ENCODE measurements at places on chromosomes 1 and 21. TPM values are rescaled to one million over a fixed set of nuclear protein-coding genes. Genes with fewer than 3 reads are reported as not detected.
A peak's percentile ranks its signal among the peaks of the same experiment; 100 is the strongest.

DNA sequence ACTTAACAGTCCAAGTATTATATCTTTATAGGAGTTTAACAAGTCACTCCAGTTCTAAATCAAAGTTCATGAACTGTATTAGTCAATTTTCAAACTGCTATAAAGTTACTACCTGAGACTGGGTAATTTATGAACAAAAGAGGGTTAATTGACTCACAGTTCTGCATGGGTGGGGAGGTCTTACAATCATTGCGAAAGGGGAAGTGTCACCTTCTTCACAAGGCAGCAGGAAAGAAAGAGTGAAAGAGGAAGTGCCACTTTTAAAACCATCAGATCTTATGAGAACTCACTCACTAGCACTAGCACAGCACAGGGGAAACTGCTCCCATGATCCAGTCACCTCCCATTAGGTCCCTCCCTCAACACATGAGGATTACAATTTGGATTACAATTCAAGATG, 70.0 kb downstream of the CLCA4 start:
- no peak for DNase-seq

DNA sequence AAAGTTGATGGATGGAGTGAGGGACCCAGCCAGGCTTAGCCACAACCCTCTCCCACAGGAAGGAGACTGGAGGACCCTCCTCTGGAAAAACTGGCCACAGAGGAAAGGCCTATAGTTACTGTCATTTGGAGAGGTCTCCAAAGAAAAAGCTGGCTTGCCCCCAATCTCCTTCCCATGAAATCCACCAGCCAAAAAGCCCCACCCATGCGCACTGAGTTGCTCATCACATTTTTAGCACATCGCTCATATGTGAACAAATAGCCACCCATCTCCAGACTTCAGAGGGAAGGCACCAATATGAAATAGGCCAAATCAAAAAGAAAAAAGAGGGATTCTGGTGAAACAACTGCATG, 36.9 kb upstream of the QSOX1 start:
- DNase-seq, result no peak

GRCh38 chr1:201530741-201531531, 8.0 kb upstream of the NAV1 start:
- DNase-seq, result no peak

GRCh38 chr1:111624382-111624781, 4.8 kb downstream of the RAP1A start:
- no peak for DNase-seq

DNA sequence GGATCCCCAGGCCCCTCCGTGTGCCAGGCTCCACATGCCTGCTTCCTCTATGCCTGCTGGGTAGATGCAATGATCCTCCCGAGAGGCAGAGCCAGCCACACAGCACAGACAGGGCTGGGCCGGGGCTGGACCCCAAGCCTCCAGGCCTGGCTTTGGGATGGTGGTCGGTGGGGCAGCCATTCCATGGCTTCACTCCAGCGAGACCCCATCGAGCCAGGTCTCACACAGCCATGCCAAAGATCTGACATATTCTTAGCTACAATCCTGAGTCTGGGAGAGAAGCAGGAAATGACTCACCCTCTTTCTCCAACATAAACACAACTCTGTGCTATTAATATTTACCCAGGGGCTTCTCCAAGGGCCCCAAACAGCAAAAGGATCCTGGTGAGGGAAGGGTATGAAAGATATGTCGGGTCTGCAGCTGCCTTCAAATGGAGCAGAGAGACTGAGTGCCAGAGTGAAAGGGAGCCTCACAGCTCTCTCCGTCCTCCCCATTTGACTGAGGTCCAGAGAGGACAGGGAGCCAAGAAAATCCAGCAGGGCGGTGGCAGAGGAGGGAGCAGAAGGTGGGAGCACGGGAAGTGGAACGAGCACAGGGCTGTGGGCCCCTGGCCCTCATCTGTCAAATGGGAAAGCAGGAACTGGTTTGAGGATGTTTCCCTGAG, 639.5 kb downstream of the MATN1 start:
- peak; percentile 61 for DNase-seq

- no peak for DNase-seq
These were observed 121.4 kb downstream of the RNF220 start for GRCh38 chr1:44526295-44527073.

- no peak for DNase-seq
These were observed at the start of gene PCP4 for GRCh38 chr21:39867198-39867650. Gene PCP4 (plus strand): TSS chr21:39867438. CDS start chr21:39867502, 64 bp downstream.

DNA sequence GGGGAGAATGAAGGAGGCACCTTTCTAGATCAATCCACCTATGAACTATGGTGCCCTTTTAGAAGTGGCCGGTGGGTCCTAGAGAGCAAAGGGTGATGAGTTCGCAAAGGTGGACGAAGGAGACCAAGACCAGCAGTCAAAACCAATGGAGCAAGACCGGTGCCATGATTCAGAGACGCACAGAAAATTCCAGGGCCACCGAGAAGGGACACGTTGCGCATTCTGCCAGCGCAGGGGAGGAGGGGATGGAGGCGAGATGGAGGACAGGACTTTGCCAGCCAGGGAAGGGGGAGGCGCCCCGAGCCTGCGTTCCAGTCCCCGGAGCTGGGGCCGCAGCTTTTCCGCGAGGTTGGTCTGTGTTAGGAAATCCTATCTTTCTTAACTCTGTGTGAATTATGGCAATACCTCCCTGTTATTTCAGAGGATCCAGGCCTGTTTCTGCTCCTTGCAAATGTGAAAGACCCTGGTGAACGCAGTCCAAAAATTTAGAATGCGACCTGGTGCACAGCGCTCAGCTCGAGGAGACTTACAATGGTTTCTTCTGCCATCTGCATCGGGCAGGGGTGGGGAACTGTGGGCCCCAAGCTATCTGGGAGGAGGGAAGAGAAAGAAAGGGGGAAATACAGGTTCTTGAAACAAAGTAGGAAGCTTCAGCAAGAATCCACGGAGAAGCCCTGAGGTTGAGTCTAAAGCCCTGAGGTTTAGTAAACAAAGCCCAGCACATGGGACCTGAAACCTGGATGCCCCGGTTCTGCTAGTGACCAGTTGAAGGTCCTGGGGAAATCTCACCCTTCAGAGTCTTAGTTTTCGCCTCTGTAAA, 129.4 kb downstream of the MRPS6 start:
- no peak for DNase-seq

DNA sequence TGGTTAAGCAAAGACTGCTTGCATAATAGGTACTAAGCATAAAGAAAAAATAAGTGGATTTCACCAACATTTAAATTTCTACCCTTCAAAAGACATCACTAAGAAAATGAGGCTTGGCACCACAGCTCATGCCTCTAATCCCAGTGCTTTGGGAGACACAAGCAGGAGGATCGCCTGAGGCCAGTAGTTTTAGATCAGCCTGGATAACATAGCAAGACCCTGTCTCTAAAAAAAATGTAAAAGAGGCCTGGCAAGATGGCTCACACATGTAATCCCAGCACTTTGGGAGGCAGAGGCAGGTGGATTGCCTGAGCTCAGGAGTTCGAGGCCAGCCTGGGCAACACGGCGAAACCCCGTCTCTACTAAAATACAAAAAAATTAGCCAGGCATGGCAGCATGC, 73.0 kb downstream of the PIGK start:
- DNase-seq, result no peak

- DNase-seq, result no peak
These were observed 36.7 kb downstream of the PCBP3 start for GRCh38 chr21:45680215-45680614.

DNA sequence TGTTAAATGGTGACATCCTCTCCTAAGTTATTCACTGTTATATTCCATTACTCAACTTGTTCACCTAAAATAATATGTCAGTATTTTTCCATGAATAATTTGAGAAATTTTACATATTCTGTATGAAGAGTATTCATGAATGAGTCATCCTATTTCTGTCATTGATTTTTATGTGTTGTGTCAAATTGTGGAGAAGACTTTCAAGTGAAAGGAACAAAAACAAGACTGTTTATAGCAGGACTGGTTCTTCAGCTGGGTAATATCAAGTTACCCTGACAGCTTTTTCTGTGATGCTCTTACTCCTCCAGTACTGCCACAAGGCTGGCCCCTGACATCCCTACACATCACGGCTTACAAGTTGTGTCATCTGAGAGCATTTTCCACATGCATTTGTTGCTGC, 847.7 kb downstream of the NCAM2 start:
- DNase-seq, result no peak

- no peak for DNase-seq
These were observed at the start of gene SERPINC1 for GRCh38 chr1:173917149-173917548. Gene SERPINC1 (minus strand): TSS chr1:173917327. CDS start chr1:173917259, 68 bp downstream.

- no peak for DNase-seq
These were observed 30.2 kb downstream of the PLA2G4A start for GRCh38 chr1:186858923-186859322.

DNA sequence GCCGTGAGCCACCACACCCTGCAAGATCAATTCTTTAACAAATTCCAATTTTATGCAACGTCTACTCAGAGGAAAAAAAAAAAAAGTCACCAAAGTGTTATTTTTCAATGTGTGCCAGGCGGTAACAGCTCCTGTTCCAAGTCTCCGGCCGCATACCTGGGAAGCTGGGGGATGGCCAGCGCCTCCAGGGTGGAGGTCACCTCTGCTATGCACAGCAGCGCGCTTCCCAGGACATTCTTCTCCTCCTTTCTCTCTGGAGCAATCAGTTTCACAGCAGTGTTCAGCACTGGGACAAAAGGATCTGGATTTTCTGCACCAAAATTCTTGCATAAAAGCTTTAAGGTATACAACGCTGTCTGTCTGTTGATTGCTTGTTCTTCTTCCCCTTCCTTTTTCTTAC, 34.3 kb downstream of the LGALS8 start:
- no peak for DNase-seq

DNA sequence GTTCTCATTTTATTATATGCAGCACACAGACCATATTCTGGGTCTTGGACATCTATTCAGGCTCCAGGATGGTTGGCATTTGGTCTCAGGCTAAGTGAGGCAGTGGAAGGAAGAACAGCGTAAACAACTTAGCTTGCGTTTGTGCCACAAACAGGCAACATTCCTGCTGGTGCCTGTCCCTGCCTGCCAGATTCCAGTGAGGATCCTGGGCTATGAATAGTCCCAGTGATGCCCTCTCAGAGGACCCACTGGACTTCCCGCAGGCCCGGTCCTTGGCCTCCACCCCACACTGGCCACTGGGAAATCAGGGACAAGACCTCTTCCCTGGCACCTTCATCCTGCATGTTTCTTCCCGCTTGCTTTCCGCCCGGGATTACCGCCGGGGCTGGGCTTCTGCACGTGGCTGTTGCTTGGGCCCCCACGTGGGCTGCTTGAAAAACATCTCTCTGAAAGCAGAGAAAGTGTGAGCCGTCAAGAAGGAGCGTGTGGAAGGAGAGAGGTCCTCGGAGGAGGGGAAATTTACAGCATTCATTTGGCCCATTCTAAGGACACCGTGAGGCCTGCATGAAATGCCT, 145.1 kb upstream of the WNT4 start:
- DNase-seq, result no peak

DNA sequence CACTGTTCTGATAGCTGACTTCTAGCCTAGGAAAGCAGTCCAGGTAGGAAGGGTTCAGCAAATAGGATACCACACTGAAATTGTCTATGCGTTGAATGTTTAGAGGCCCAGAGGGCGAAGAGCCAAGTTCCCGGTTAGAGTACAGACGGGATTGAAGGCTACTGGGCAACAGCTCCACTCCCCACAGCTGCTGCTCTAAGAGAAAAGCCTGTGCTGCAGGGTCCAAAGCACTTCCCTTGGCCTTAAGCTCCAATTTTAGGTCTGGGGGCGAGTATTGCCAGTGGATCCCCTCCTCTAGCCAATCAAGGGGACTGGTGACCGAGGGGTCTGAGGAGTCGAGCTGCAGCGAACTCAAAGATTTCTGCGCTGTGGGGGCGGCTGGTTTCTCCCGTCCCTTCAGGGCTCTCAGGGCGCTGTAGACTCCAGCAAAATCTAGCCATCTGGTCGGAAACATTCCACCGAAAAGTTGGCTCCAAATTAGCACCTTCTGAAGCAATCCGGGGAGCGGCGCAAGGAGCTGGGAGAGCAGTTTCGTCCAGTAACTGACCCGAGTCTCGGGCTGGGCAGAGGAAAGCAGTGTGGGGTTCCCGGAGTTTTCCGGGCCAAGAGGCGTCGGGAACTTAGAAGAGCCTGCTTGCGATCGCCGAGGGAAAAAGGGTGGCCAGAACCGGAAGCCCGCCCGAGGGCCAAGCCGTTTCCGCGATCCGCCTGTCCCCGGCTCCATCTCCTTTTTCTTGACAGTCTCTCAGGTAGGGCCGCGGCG, 748 bp downstream of the PPP1R15B start:
- no peak for DNase-seq

GRCh38 chr1:184590163-184590750, 164.4 kb downstream of the EDEM3 start:
- no peak for DNase-seq

DNA sequence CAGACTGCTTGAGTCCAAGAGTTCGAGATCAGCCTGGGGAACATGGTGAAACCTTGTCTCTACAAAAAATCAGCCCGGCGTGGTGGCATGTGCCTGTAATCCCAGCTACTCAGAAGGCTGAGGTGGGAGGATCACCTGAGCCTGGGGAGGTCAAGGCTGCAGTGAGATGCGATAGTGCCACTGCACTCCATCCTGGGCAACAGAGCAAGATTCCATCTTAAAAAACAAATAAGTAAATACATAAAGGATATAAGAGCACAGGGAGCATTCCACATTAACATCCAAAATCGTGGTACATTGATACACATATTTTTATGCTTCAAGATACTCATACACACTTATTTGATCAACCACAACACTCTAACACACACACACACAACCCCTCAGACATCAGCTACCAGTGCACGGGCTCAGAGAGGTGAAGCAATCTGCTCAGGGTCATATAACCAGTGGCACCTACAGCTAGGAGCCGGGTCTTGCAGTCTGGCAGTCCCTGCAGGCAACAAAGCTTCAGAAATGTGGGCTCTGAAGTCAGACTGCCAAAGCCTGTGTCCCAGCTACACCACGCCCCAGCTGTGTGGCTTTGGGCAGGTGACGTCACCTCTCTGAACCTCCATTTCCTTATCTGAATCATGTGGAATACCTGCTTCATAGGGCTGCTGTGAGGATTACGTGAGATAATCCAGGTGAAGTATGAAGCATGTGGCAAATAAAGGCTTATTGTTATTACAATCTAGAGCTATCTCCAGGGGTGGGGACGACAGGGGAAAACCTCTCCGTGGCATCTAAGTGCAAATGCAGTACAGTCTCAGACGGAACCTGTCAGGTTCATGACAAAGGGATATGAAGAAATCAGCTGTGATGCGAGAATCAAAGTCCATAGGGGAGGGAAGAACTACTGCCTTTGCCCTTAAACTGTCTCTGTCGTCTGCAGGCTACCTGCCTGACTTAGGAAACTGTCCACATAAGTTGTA, 4.8 kb upstream of the CRYBG2 start:
- no peak for DNase-seq

GRCh38 chr1:223887747-223888418, 42.1 kb upstream of the TP53BP2 start:
- peak; percentile 88 for DNase-seq

The PRELP gene
- 0.68 TPM for polyA plus RNA-seq

The MARK1 gene
- polyA plus RNA-seq, result not detected

GRCh38 chr1:214993419-214993818, 89.1 kb upstream of the KCNK2 start:
- DNase-seq, result peak; percentile 16

All from AG04450 (cell line).